ENCODE measurements at places on chromosomes 3 and 15. TPM values are rescaled to one million over a fixed set of nuclear protein-coding genes. Genes with fewer than 3 reads are reported as not detected.

- no peaks in the 10 kb centered on the region for H3K4me1 ChIP-seq
- H3K27ac ChIP-seq: no peak overlapping the region
- H3K27me3 ChIP-seq: no peaks in the 10 kb centered on the region
- no peak overlapping the region for H3K4me3 ChIP-seq
- no peaks in the 10 kb centered on the region for H3K36me3 ChIP-seq
- DNase-seq: no peak
Measured at GRCh38 chr3:29609328-29609811, 328.5 kb downstream of the RBMS3 start.

DNA sequence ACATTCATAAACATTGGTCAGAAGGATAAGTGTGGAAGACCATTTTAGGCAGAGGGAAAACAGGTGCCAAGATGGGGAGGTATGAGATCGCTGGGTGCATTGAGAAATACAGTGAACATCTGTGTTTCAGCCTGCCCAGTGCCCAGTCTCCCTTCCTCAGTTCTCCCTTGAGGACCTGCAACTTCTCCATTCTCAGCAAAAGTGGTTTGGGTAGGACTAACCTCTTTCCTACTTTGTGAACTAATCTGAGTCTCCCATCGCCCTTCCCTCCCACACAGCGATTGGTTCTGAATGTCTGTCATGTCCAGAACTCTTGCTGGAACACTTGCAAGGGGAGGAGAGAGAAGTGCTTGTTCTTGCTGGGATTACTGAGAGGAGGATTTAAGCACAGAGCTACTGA is 10.9 kb upstream of the CCNL1 start:
- H3K4me1 ChIP-seq: peaks cover 26% of the 10 kb centered on the region
- H3K4me3 ChIP-seq: no peak overlapping the region
- no peak overlapping the region for H3K27ac ChIP-seq
- H3K27me3 ChIP-seq: no peaks in the 10 kb centered on the region

DNA sequence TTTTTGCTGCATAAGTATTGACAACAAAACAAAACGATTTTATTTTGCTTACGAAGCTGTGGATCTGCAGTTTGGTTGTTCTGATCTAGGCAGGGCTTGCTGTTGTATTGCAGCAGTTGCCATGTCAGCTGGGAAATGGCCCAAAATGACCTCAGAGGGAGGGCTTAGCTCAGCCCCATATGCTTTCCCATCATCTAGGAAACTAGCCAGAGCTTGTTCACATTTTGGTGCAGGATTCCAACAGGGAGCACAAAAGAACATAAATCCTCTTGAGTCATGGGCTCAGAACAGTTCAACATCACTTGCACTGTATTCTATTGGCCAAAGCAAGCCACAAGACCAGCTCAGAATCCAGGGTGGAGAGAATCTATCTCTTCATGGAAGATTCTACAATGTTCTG is 42.2 kb upstream of the ROBO2 start:
- no peak for DNase-seq
- H3K4me1 ChIP-seq: no peaks in the 10 kb centered on the region
- no peak overlapping the region for H3K4me3 ChIP-seq
- no peaks in the 10 kb centered on the region for H3K27me3 ChIP-seq

- peaks cover 13% of the 10 kb centered on the region for H3K36me3 ChIP-seq
- peak overlapping the region; percentile 70 for H3K4me3 ChIP-seq
- H3K4me1 ChIP-seq: peaks cover 88% of the 10 kb centered on the region
- H3K27me3 ChIP-seq: no peaks in the 10 kb centered on the region
- peak overlapping the region; percentile 95 for H3K27ac ChIP-seq
Measured at GRCh38 chr15:85408270-85408746, 27.9 kb downstream of the AKAP13 start.

DNA sequence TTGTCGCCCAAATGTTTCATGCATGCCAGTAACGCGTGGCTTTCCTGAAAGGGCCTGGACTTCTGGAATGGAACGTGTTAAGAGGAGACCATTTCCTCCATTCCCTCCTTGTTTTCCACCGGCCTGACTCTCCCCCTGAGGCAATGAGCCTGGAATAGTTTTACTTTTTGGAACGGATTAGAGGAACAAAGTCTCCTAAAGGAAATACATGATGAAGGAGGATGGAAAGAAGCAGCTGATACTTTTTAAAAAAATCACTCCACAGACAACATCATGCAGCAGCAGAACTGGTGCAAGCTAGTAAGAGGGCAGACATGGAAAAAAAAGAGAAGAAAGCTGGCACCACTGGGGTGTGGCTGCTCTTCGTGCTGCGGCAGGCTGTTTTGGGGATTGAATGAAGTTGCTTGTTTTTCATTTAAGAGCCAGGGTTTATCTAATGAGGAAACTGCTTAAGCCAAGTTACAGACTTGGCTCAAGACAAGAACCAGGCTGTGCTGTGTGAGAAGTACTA is 3.6 kb upstream of the KBTBD12 start:
- H3K27ac ChIP-seq: no peak overlapping the region

GRCh38 chr15:91529534-91529933 is 324.0 kb upstream of the SLCO3A1 start:
- H3K4me3 ChIP-seq: no peak overlapping the region
- no peaks in the 10 kb centered on the region for H3K36me3 ChIP-seq
- no peak for DNase-seq
- H3K4me1 ChIP-seq: no peaks in the 10 kb centered on the region

GOLGA8M gene
- 0.78 TPM for total RNA-seq
